ENCODE measurements at places on chromosomes 16 and 17.

GRCh38 chr17:7078711-7079110 is 1.3 kb downstream of the CLEC10A start:
- no peak for DNase-seq

- DNase-seq, result no peak
These were observed 8.4 kb downstream of the PIMREG start for GRCh38 chr17:6452471-6453266.

DNA sequence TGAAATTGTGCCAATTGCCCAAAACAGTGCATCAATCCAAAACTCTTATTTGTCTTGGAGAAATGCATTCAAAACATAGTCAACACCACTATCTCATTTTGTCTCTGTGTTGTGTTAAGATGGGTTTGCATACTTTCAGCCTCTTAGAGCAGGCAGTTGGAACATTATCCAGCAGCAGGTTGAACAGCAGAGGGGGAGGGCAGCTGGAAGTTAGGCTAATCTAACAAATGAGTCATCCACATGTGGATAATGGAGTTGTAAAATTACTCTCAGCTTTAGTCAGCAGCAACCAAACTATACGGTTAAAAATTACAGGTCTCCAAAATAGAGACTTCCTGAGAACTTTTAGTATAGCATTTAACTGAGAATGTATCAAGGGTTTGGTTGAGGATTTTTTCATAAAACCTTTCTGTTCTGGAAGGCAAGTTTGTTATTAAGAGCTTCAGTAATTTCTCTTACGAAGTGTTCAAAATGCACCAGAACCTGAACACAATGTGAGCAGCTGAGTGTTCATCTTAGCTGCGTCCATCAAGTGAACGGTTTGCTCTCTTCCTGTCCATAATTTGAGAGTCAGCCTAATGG is 46.3 kb downstream of the PRKCA start:
- DNase-seq, result no peak

DNA sequence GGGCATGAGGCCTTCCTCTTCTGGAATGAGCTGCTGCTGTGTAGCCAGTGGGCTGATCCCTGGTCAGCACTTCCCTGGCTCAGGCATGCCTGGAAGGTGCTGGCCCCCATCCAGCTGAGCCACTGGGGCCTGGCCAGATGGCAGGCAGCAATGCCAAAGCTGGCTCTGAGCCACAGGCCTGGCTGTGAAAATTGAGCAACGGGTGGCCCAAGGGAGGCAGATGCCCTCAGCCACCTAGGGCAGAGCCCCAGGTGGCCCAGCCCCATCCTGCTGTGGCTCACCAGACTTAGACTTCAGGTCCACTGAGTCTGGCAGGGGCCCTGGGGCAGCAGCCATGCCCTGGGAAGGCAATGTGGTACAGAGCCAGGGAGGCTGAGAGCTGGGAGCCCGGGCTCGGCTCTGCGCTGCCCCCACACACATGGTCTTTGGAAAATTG is 8.5 kb upstream of the CRHR1 start:
- no peak for DNase-seq

- DNase-seq, result no peak
These were observed 1.1 kb upstream of the SPEM3 start for GRCh38 chr17:7427549-7427948.

DNA sequence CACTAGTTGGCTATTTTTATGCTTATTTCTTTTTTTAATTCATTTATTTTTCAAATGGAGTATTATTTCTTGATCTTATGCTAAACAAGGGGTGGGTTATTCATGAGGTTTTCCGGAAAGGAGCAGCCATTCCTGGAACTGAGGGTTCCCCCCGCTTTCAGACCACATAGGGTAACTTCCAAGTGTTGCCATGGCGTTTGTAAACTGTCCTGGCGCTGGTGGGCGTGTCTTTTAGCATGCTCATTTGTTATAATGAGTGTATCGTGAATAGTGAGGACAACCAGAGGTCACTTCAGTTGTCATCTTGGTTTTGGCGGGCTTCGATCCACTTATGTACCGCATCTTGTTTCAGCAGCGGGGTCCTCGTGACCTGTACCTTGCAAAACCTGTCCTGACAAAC is 29.6 kb upstream of the ASGR2 start:
- DNase-seq, result no peak

DNA sequence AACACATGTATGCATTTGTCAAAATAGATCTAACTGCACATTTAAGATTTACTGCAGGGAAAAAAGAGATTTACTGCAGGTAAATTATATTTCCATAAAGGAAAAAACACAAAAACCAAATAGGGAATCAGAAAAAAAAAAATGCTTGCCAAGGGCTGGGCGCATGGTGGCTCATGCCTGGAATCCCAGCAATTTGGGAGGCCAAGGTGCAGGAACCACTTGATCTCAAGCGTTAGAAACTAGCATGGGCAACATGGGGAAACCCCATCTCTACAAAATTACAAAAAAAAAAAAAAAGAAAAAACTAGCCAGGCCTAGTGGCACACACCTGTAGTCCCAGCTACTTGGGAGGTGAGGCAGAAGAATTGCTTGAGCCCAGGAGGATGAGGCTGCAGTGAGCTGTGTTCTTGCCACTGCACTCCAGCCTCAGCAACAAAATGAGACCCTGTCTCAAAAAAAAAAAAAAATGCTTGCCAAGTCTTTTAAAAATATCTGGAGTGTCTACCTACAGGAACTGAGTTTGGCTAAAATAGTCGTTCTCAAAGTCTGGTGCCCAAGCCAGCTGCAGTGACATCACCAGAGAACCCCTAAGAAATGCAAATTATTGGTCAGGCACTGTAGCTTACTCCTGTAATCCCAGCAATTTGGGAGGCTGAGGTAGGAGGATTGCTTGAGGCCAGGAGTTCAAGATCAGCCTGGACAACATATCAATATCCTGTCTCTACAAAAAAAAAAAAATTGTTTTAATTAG is 17.5 kb downstream of the TRIM25 start:
- no peak for DNase-seq
